ENCODE measurements at places on chromosomes 5 and 9.

DNA sequence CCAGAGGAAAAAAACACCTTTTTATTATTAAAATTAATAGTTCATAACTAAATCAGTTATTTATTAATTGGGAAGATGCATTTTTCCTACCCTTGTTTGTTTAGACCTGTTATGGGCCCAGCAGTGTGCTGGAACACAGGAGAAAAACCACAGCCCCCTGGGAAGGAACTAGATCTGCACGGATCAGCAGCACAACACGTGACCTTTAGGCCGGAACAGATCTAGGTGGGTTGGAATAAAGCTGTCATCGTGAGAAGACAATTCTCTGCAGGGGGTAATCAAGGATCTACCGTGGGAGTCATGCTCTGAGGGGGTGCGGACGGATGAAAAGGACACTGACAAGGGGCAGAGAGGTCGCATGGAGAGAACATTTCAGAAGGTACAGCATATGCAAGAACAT lies 95.8 kb upstream of the SPATA31C2 start:
- no peak for DNase-seq

DNA sequence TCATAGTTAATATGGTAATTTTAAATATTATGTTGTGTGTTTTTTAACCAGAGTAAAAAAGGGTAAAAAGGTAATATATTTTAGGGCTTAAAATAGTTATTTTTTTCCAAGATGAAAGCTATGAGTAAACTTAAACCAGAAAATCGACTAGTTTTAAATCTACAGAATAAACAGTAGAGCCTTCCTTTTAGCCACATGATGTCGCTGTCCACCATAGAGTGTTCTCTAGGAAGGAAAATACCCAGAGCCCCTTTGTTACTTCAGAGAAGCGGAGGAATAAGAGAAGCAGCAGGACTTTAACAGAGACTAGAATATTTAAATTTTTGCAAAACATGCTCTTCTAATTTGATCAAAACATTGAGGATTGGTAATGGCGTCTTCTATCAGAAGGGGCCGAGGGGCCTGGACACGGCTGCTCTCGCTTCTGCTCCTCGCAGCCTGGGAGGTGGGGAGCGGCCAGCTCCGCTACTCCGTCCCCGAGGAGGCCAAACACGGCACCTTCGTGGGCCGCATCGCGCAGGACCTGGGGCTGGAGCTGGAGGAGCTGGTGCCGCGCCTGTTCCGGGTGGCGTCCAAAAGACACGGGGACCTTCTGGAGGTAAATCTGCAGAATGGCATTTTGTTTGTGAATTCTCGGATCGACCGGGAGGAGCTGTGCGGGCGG lies at the start of gene PCDHA2:
TSS of gene PCDHA2 (plus strand) at position 258 of the 664 bp plus-strand sequence.
- no peak for DNase-seq

DNA sequence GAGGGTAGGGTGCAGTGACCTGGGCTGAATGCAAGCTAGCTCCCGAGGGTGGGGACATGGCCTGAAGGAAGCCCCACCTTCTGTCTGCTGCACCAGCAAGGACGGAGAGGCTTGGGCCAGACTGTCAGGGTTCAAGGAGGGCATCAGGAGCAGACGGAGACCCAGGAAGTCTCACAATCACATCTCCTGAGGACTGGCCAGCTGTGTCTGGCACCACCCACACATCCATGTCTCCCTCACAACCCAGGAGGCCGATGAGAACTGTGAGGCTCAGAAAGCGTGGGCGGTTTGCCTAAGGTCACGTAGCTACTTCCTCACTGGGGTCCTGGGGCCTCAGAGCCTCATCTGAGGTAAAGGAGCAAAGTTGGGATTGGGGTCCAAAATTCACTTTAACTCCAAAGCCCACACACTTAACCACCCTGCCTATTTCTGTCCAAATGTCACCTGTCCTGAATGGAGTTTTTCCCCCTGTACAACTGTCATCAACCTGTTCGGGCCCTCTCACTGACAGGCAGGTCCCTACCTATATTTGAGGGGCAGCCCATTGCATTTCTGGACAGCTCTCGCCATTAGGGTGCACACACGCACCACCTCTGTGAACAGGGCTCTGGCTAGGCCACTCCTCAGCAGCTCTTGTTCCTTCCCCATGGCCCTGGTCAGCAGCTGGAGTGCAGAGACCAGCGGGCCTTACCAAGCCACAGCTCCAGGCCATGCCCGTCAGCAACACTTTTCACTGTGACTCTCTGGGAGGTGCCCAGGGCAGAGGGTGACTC lies 3.4 kb downstream of the IL13 start:
- DNase-seq = no peak

- no peak for DNase-seq
These were observed 502.6 kb upstream of the CDH6 start for GRCh38 chr5:30690931-30691330.

DNA sequence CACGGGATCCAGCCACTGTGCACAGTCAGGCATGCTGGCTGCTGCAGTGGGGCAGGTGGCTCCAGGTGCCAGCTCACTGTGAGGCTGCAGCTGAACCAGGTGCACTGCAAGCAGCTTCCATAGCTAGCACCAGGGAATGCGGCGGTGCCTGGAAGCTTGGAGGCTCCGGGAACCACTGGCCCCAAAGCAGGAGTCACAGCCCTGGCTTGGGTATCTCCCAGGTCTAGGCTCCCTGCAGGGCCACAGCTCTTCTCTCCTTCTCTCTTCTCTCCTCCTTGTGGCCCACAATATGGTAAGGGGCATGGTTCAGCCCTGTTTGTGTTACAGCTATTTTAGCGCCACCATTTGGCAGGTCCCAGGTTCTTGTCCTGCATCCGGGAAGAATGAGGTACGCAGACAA lies 6.7 kb upstream of the MTMR12 start:
- no peak for DNase-seq
